ENCODE measurements at places on chromosomes 5 and 9.

DNA sequence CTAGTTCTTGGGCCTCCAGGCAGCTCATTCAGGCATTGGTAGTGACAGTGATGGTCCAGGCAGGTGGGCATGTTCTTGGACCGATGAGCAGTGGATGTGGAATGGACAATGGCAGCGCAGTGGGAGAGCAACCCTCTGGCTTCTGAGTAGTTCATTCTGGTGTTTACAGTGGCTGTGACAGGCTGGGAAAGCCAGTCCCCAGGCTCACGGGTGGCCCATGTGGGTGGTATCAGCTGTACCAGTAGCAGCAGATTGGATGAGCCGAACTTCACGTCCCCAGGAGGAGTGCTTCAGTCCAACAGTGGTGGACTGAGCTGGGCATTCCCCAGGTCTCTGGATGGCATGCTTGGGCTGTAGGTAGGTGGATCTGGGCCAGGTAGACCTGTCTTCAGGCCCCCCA, 515.6 kb upstream of the ACO1 start:
- no peak for DNase-seq

DNA sequence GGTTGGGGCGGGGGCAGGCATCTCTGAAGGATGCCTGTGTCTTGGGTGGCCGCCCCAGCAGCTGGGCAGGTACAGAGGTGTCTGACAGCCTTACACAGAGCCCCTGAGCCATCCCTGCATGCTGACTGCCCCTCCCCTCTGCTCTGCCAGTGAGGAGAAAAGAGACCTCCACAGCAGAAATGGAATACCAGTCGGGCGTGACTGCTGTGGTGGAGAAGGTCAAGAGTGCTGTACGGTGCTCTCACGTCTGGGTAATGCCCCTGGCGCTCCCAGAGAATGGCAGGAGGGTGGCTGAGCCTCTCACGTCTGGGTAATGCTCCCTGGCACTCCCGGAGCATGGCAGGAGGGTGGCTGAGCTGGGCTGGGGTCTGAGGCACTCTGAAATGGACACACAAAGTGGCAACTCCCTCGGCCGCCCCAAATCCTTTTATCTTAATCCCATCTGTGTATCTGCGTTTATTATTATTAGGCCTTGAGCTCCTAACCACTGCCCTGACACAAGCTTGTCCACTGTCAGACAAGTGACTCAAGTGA, 2.5 kb upstream of the RABL6 start:
- peak; percentile 46 for DNase-seq

- DNase-seq: no peak
Measured at GRCh38 chr5:30749971-30750370, 443.5 kb upstream of the CDH6 start.

DNA sequence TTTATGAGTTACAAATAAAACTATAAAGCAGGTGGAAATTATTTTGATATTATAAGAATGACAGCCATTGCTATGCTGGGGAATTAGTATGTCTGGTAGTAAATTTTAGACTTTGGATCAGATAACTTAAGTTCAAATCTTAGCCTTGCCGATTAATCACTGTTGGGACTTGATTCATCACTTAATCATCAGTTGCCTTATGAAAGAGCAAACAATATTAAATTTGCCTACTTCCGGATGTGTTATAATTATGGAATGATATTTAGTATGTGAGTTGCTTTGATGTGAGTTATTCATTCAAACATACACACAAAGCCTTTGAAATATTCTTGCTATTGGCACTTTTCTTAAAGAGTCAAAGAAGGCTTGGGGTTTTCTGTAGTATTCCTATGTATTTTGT, 717.7 kb downstream of the BRINP1 start:
- no peak for DNase-seq

DNA sequence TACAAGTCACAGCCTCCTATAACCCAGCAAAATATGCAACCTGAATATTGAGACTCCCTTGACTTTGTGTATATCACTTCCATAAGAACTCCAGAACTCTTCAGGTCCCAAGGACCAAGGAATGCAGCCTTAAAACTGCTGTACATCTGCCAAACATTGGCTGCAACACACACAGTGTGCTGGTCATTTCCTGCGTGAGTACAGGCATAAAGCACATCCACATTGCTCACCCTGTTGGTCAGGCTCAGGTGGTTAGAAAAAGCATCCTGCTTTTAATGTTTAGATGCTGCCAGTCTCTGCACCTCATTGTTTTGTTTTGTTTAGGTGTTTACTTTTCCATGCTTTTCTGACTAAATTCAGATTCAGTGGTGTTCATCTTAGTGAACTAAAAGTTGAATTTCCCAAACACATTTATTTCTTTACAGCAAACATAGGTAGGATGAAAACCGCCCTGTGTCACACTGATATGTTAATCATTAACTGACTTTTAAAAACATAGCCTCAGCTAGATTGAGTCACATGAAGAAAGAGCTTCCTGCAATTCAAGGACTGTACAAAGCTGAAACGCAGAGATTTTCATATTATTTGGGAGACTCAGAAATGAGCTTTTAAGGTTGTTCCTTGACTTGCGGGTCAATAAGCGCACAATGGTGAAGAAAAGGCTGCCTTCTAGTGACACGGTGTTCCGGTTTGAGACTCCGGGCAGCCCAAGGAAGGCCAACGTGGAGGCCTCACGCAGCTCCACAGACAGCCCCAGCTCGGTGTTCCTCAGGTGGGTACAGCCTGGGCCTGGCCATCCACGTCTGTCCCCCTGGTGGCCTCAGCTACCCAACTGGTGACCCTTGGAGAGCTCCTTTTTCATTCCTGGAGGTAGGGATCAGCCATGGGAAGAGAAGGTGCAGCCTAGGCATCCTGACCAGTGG, 52.2 kb upstream of the GRAMD2B start:
- DNase-seq: peak; percentile 71

GRCh38 chr5:32153723-32154122, 20.4 kb downstream of the GOLPH3 start:
- DNase-seq: no peak

DNA sequence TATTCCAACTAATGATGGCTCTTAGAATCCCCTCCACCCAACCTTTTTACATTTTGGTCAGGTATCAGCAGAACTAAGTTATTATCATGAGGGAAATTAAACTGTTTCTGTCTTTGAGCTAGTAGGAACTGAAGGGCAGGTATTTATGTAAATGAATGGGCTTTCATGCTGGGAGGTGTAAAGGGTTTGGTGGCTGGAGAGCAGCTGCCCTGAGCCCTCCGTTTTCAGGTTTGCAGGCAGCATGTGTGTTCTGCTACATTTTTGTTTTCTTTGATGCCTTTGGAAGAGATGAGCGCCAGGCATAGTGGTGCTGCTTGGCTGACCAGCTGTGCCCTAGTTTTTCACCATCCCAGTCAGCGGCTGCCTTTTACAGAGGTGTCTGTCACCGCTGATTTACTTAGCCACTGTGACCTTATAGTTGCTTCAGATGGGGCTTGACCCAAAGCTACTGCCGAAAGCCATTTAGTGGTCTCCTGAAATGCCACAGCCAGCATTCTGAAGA, 231.9 kb downstream of the MAST4 start:
- no peak for DNase-seq

GRCh38 chr9:85248514-85249312, 493.0 kb downstream of the AGTPBP1 start:
- DNase-seq: no peak

DNA sequence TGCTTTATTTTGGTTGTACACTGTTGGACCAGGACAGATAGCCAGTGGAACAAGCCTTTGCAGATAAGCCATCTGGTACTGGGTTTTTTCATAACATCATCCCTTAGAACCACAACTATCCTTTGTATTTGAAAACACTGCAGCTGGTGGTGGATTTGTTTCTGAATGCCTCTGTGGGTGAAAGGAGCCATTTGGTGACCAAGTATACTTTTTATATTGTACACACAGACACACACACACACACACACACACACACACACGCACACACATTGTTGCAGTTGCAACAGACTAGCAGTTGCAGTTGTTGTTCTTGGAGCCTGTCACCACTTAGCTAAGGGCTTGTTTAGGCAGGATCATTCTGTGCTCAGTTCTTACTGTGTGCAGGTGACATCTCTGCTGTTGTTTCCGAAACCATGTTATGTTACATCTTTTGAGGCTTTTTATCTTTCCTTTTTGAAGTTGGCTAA, 22.9 kb upstream of the CAVIN4 start:
- DNase-seq: no peak

DNA sequence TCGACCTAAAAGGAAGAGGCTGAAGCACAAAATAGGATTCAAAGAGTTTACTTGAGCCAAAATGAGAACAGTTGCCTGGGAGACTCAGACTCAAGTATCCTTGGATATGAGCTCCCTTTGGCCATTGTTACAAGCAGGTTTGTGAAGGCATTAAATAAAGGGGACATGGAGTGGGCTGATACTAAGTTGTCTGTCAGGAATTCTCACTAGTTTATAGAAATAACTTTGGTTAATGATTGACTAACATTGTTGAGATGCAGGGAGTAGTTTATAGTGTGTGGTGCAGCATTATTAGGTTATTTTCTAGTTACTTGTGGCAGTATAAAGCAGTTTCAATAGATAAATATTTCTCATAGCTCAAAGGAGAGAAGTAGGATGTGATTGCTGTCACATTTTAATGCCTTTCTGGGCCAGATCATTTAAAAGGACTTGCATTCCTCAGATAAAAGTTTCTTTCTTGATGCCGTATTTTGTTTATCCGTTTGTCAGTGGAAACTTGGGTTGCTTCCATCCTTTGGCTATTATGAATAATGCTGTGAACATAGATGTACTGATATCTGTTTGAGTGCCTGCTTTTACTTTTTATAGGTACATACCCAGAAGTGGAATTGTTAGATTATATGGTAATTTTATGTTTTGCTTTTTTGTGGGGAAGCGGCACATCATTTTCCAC, 9.1 kb downstream of the AP3S1 start:
- DNase-seq: no peak

DNA sequence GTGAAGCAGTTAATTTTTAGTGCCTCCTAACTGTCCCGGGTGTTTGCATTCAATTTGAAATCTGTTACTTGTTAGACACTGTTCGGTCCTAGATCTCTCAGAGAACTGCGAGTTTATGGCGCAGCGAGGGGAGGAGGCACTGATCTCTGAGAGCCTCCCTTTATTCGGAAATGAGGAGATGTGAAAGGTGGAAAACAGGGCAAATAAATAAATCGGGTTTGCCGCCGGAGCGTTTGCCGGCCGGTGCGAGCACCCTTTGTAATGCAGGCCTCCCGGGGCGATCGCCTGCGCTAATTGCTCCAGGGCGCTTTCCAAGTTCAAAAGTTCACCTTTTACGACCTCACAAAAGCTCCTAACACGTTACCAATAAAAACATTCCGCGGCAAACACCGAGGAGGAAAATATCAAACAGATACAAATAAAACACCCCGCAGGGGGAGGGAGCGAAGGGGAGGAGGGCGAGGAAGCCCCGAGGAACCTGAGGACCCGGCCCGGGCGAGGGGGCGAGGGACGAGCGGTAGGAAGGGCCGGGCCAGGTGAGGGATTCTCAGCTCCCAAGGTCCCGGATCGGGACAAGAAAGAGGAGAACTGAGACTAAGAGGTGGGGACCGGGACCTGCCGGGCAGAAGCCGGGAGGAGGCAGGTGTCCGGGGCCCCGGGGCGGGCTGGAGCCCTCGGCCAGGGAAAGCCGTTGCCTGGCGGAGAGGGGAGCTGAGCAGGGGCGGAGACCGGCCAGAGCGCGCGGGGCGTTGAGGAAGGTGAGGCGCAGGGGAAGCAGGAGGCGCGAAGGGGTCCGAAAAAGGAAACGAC, 1.4 kb downstream of the NR6A1 start:
- peak; percentile 77 for DNase-seq

GRCh38 chr9:115115117-115115880, 2.7 kb downstream of the TNC start:
- DNase-seq: no peak

DNA sequence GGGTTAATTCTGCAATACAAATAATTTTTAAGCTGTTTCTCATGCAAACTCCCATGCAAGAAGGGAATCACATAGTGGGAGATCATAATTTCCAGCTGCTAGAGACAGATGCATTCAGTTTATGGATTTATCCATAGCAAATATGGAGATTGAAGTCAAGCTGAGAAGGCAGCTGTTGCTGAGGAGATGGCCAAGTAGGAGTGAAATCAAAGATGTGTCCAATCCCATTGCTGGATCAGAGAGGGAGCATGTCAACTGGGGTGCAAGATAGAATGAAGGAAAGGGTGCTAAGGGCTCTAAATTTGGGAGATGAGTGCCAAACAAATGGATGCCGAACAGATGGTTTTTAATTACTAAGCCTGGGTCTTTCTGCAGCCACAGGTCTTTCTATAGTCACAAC, 504.5 kb downstream of the NFIB start:
- no peak for DNase-seq

DNA sequence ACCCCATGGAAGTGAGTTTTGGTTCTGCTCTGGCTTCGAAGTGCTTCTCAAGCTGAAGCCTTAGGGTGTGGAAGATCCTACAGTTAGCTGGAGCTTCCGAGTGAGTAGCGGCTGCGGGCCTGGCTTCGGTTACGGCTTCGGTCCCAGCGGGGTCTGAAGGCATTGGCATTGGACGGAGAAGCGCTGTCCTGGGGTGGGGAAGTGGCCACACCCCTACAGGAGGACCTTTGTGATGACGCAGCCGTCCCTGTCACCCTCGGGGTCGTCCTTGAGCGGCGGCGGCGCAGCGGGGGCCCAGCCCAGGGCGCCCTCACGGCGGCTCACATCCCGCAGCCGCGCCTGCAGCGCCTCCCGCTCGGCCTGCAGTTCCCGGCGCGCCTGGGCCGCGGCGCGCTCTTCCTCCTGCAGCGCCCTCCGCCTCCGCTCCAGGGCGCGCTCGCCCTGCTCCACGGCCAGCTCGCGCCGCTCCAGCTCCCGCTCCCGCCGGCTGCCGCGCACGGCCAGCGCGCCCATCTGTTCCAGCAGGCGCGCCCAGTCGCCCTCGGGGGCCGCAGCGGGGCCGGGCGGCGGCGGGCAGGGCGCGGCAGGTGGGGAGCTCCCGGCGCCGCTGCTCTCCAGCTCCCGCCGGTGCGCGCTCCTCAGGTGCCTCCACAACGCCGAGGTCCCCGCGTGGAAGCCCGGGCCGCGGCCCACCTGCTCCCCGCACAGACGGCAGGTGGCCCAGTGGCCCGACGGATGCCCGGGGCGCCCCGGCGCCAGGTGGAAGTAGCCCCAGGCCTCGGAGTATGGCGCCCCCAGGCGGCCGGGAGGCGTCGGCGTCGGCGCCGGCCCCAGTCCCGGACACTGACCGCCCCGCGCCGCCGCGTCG, 9.9 kb downstream of the ZBED3 start:
- DNase-seq: peak; percentile 70

DNA sequence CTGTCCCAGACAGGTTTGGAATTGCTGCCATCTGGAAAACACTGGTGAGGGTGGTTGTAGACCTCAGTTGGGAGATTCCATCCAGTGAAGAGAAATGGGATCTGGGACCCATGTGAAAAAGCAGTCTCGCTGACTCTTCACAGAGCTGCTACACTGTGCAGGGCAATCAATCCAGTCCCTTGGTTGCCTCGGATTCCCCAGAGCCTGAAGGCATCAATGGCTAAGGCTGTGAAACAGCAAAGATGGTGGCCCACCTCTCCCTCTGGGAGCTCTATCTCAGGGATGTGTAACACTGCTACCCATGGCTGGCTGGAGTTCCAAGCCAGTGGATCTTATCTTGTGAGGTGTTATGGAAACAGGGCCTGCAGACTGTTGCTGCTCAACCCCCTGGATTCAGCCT, 256.1 kb downstream of the TMEM38B start:
- DNase-seq: no peak

- DNase-seq: no peak
Measured at GRCh38 chr5:73387601-73388305, 60.8 kb downstream of the FOXD1 start.
